ENCODE measurements at places on chromosomes 3 and 15.
A peak's percentile ranks its signal among the peaks of the same experiment; 100 is the strongest.

DNA sequence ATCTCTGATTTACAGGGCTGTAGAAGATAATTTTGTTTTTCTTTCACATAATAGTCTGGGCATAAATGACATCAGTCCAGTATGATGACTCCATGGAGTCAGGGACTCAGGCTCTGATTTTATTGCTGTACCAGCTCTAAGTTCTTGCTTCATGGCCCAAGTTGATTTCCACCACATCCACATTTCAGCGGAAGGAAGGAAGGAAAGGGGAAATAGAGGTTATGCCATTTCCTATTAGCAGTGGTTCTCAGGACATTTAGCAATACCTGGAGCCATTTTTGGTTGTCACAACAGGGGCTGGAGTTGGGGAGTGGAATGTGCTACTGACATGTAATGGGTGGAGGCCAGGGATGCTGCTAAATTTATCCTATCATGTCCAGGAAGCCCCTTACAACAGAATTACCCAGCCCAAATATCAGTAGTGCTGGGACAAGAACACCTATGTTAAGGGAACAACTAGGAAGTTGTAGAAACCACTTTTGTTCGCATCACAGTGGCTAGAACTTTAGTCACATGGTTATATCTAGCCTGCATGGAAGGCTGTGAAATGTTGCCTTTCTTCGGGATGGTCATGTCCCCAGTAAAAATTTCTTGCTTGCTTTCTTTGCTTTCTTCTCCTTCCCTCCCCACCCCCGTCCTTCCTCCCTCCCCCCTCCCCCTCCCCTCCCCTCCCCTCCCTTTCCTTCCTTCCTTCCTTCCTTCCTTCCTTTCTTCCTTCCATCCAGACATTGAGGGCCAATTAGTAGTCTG lies 42.1 kb downstream of the OXSR1 start:
- DNase-seq, result no peak

DNA sequence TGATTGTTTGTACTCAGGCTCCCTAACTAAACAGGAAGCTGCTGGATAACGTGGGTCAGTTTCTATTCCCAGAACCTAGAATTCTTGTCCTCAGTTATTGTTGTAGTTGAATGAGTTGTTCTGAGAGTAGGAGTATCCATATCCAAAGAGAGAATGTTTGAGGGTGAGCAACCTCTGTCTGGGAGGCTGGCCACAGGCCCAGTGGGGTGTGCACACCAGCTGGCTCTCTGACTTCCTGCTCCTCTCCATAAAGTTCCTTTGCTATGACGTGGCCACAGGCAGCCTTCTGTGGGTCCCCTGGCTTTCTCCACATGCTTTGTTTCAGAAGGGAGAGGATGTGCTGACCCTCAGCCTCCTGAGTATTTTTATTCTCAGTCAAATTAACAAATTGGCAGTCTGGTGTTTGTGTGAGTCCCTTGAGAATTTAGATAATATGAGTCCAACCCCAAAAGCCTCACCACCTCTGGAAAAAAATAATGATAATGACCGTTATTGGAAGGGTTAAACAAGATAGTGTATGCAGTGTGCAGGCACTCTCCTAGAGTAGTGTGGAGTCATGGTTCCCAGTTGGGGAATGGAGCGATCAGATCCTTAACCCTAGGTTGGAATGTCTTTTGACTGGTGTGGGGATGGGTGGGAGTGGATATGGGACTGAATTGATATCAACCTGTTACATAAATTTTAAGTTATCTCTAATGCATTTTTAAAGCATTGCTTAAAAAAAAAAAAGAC lies 47.6 kb upstream of the MED12L start:
- peak; percentile 59 for DNase-seq

DNA sequence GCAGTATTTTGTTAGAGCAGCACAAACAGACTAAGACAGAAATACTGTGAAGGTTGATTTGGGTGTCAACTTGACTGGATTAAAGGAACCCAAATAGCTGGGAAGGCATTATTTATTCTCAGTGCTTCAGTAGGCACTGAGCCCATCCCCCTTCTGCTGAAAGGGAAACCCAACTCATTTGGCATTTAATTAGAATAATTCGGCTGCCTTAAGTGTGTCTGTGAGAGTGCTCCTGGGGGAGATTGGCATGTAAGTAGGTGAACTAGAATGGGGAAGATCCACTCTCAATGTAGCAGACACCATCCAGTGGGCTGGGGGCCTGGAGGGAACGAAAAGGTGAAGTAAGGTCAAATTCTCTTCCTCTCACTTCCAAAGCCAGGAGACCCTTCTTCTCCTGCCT lies 20.5 kb upstream of the SLCO3A1 start:
- DNase-seq, result no peak

DNA sequence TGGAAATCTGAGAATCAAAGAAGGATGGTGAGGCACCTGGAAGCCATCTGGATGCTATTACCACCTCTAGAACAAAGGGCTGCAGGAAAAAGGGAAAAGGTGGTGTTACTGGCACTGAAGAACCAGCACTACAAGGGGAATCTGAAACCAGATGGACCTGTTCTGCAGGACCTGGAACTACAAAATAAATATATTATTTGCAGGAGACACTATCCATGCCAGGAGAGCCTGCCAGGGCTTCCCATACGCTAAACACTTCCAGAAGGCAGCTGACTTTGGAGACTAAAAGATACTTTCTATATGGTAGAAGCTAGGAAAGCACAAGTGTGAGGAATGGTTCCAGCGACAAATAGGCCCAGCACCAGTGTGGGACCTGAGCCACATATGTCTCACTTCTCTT lies 83.4 kb upstream of the POU1F1 start:
- no peak for DNase-seq

GRCh38 chr3:52536369-52537164 lies at the start of gene UQCC5:
Gene UQCC5, plus strand, starts transcription at chr3:52536605. Its CDS starts 151 bp downstream, at chr3:52536756.
- peak; percentile 89 for DNase-seq

DNA sequence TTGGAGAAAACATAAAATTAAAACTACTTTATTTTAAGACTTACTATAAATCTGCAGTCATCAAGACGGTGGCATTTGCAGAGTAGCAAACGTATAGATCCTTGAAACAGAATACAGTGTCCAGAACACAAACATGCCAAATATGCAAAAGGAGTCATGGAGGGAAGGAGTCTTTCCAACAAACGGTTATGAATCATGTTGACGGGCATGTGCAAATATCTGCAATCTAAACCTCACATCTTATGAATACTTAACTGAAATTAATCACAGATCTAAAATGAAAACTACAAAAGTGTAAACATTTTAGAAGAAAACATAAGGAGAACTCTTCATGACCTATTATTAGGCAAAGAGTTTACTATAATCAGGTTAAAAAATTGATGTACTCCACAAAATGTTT lies 69.4 kb downstream of the TFRC start:
- no peak for DNase-seq

DNA sequence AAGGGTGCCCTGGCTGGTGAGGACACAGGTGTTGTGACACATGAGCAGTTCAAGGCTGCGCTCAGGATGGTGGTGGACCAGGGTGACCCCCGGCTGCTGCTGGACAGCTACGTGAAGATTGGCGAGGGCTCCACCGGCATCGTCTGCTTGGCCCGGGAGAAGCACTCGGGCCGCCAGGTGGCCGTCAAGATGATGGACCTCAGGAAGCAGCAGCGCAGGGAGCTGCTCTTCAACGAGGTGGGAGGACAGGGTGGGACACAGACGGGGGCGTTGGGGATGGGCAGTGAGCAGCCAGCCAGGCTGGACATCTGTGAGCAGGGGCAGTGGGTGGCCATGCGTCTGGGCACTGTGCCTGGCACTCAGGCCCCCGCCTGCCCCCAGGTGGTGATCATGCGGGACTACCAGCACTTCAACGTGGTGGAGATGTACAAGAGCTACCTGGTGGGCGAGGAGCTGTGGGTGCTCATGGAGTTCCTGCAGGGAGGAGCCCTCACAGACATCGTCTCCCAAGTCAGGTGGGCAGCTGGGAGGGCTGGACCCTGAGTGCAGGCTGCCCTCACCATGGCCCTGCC lies 10.3 kb downstream of the ANKRD63 start:
- DNase-seq, result no peak

DNA sequence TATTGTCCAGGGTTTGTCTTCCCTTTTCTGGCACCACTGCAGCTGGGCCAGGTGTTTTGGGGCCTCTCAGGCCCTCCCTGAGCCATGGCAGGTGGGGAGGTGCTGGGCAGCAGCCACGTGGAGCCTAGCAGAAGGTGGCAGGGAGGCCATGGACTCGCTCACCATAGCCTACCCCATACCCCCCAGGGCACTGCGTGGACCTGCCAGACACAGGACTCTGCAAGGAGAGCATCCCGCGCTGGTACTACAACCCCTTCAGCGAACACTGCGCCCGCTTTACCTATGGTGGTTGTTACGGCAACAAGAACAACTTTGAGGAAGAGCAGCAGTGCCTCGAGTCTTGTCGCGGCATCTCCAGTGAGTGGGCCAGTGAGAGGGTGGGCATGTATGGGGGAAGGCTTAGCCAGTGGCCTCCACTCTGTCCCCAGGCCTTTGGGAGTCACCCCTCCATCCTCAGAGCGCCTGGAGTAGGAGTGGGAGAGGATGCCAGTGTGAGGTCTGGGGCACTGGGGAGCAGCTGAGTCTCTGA lies 11.9 kb downstream of the SPINT1 start:
- no peak for DNase-seq

- no peak for DNase-seq
These were observed 66.1 kb upstream of the SPATA12 start for GRCh38 chr3:56994391-56994790.

GRCh38 chr15:56608993-56609392 lies 124.3 kb downstream of the ZNF280D start:
- no peak for DNase-seq

DNA sequence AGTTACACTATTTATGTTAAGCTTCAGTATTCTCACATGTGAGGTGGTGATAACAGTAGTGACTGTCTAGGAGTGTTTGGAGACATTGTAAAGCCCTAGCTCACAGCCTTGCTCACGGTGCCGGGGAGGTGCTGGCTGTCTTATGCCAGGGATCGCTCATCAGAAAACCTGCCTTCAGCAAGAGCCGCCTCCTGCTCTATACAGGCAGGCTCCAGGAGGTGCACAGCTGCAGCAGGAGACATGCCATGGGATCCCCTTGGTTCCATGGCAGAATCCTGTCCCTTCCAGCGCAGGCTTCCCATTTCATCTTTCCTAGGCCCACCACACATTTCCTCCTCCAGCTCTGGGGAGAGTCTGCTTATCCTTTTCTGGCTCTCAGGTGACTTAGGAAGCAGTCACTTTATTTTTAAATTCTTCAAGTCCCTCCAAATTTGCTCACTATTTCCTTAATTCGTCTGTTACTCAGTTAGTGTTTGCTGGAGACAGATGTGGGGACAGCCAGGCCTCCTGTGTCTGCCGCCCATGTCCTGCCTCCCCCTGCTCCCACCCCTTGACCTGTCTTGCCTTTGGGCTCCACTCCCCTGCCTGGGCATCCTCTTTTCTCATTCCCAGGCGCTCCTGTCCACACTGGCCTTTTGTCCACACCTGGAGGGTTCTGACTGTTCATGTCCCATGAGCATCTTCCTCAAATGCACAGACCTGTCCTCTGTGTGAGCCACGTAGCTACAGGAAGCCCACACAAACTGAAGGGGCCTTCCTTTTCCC lies 31.7 kb downstream of the SLCO2A1 start:
- no peak for DNase-seq

DNA sequence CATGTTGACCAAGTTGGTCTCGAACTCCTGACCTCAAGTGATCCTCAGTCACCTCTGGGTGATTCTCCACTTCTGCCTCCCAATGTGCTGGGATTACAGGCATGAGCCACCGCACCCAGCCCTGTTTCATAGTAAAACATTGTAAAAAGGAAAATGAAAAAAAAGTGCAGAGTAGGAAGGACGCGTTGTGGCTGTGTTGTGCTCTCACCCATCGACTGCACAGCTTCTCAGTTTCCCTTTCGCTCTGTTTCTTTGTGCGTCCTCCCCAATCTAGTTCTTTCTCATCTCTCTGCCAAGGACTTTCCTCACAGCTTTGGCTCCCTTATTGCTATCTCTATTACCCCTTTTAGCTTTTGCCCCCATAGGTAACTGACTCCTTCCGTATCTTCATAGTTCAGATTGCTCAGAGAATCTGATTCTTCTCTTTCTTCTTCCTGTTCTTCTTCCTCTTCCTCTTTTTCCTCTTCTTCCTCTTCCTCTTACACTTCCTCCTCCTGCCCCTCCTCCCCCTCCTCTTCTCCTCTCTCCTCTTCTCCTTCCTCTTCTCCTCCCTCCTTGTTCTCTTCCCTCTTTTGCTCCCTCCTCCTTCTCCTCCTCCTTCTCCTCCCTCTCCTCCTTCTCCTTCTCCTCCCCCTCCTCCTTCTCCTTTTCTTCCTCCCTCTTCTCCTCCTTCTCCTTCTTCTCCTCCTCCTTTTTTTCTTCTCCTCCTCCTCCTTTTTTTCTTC lies 81.1 kb upstream of the VGLL4 start:
- no peak for DNase-seq

GRCh38 chr3:113200351-113200750 lies 11.0 kb upstream of the BOC start:
- DNase-seq, result no peak

DNA sequence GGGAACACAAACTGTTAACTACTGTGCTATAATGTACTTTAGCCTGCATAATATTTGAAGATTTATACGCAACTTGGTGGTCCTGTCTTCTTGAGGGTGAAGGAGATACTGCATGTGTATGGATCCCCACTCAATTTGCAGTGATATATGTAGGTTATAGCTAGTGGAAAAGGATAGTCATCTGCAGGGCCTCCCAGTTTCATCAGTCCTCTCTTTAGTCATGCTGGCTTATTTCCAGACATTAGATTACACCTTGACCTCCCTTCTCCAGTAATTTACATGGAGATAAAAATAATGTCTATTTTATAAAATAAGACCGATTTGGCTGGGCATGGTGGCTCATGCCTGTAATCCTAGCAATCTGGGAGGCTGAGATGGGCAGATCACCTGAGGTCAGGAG lies 3.7 kb downstream of the NR1D2 start:
- DNase-seq, result no peak

- no peak for DNase-seq
These were observed 283.7 kb upstream of the ICE2 start for GRCh38 chr15:60762638-60763037.

DNA sequence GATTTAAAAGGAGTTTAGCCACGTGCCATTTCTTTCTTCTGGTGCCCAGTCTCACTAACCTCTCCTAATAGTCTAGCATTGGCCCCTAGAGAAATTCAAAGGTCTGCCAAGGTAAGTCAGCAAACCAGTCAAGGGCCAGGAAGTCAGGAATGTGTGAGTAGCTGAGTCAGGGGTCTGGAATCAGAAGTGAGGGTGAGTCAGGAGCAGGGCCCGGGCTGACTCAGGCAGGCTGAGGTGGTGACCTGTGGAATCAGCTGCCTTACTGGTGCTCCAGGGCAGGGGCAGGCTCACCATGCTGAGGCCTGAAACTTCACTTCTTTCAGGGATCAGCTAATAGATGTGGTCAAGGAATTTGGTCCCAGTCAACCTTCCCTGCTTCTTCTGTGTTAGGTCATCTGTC lies 105.8 kb upstream of the MYZAP start:
- DNase-seq, result peak; percentile 94

- DNase-seq, result no peak
These were observed 2.3 kb upstream of the COLQ start for GRCh38 chr3:15523660-15524417.

- no peak for DNase-seq
These were observed 691 bp downstream of the RHCG start for GRCh38 chr15:89495638-89496145.

DNA sequence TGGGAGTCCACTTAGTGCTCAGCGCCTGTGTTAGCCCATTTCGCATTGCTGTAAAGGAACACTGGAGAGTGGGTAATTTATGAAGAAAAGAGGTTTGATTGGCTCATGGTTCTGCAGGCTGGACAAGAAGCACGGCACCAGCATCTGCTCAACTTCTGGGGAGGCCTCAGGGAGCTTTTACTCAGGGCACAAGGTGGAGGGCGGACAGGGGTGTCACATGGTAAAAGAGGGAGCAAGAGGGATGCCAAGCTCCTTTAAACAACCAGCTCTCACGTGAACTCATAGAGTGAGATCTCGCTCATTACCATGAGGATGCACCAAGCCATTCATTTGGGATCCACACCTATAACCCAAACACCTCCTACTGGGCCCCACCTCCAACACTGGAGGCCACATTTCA lies 181.4 kb upstream of the TLE3 start:
- DNase-seq, result no peak
